ENCODE measurements at places on chromosomes 7 and 10.

- DNase-seq = no peak
Measured at GRCh38 chr7:7524121-7524520, 11.6 kb downstream of the COL28A1 start.

DNA sequence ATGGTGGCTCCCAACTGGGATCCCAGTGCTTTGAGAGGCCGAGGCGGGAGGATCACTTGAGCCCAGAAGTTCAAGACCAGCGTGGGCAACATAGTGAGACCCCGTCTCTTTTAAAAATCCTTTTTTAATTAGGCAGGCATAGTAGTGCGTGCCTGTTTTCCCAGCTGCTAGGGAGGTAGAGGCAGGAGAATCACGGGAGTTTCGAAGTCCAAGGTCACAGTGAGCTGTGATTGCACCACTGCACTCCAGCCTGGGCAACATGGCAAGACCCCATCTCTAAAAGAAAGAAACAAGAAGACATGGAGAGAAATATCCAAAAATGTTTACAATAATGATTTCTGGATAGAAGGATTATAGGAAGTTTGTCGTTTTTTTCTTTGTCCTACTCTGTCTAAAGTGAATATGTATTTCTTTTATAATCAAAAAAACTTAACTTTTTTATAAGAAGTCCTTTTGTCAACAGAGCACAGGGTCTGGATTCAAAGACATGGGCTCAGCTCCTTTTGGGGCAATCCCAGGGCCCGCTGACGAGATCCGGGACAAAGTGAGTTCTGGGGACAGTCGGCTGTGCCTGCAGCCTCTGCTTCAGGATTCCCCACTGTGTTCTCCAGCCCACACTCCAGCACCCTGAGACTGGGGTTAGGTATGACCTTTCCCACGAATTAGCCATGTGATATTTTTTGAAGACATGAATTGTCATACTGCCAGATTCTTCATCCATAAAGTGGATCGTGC lies 45.6 kb downstream of the PDGFA start:
- peak; percentile 74 for DNase-seq

DNA sequence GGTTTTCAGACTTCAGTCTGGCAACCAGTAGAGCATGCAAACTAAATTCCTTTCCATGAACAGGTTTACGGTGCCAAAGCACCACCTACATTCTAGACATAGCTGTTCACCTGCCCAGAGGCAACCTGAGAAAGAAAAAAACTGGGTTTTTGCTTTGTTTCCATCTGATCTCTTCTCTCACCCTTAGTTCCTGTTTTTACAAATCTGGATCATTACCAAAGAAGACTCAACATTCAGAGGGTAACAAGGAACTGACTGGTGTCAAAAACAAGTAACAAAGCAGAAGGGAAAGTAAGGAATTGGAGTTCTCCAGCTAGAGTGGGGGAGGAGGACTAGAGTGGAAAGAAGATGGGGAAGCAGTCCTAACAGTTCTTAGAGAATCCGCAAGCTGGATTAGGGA lies 36.4 kb downstream of the CPVL start:
- no peak for DNase-seq

DNA sequence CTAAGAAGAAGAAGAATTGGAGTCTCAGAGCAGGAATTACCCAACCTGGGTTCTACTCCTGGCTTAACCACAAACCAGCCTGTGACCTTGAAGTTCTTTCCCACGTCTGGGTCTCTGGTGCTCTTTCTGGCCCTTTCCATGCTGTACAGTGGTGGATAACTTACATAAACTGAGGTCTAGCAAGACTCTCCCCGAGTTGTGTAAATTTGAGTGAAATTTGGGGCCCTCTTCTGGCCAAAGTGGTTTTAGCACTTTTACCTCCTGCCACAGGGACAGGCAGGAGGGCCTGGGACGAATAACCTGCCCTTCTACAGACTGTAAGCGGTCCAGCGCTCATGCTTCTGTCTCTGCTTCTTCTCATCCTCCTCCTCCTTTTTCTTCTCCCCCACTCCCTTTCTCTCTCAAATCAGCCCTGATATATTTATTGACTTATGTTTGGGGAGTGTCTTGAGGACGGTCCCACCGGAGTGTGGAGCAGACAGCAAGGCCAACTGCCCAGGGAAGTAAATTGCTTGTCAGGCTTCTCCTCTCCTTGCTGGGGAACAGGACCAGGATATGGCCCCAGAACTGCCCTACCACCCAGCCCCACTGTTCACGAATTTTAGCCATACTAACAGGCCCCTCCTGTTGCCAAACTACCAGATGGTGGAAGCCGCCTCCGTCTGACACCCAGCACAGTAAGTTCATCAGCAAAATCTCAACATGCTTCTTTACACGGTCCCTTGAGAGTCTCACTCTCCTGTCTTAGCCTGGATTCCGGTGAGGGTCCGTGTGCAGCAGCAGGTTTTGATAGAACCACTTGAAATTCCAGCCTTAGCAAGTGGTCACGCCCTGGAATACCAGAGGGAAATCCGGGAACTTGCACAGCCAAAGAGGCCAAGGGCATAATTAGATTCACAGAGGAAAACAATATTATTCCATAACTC lies 4.0 kb upstream of the SH3PXD2A start:
- no peak for DNase-seq

DNA sequence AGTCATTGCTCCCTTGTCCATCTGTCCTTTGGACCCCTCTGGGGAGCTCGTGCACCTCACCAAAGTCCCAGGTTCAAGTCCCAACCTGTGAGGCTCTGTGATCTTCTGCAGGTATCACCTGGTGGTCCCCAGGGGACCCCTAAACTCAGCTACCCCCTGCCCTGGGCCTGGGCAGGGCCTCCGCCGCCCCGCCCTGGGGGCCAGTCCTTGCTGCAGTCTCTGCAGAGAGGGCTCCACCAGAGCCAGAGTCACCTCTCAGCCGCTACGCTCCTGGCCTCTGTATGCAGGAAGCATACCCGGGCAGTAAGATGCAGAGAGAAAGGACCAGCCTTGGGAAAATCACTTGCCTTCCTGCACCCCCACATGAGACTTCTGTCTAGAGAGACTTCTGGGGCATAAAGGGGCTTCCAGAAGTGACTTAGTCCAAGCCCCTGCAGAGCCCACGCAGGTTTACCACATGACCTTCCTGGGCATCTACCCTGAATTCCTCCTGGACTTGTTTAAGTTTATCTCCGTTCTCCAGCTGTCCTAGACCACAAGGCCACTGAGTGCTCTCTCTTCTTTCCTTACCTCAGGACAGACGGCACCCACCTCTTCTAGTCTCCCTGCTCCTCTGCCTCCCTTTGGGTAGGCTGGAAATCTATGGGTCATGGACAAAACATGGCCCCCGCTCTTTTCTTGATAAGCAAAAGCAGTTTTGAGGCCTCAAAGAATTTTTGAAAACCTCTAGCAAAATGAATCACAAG lies 21.2 kb downstream of the CALML5 start:
- peak; percentile 69 for DNase-seq

- DNase-seq = no peak
Measured at GRCh38 chr7:115096262-115096661, 174.4 kb downstream of the MDFIC start.

- no peak for DNase-seq
Measured at GRCh38 chr7:130650611-130651120, 17.9 kb downstream of the COPG2 start.

DNA sequence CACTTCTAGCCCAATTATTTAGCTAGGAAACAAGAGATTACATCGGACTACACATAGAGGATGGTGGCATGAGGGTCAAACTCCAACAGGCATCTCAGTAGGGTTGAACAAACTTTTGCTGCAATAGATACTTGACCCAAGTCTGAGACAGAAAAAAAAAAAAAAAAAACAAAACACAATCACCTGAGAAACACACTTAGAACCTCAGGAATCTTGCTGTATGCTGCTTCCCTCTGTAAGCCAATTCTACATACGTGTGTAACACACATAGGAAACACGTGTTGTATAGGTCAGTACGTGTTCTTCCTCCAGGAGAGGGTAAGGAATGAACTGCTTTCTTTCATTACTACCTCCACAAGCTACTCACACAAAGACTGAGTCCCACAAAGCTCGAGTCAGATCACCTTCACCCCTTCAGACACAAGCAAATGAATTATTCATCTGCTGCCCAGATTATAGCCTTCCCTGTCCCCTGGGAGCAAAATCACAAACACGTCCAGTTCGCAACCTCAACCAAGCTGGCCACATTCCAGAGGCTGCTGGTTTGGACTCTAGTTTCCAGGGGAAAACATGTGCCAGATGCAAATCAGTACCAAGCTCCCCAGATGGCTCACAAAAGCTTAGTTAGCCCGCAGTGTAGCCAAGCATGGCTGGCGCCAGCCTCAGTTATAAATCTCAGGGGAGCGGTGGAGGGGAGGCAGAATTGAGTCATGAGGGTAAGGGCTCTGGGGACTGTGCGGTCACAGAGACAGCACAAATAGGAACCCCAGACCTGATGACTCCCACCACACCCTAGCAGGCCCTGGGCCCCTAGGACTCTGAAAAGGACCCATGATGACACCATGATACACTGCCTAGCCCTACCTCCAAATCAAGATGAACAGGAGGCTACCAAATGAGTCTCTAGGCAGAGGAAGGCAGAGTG lies 15.1 kb downstream of the PSAP start:
- no peak for DNase-seq
